ENCODE measurements at places on chromosomes 11 and 22. TPM values are rescaled to one million over a fixed set of nuclear protein-coding genes. Genes with fewer than 3 reads are reported as not detected.

Gene PLA2G3
- total RNA-seq, result not detected

Gene LRRC55
- total RNA-seq, result not detected

Gene PRR33
- 0.16 TPM for total RNA-seq

Gene BATF2
- total RNA-seq, result not detected

Gene UPK3A
- not detected for total RNA-seq

Gene TCN1
- not detected for total RNA-seq

Gene FGF3
- total RNA-seq, result not detected

DNA sequence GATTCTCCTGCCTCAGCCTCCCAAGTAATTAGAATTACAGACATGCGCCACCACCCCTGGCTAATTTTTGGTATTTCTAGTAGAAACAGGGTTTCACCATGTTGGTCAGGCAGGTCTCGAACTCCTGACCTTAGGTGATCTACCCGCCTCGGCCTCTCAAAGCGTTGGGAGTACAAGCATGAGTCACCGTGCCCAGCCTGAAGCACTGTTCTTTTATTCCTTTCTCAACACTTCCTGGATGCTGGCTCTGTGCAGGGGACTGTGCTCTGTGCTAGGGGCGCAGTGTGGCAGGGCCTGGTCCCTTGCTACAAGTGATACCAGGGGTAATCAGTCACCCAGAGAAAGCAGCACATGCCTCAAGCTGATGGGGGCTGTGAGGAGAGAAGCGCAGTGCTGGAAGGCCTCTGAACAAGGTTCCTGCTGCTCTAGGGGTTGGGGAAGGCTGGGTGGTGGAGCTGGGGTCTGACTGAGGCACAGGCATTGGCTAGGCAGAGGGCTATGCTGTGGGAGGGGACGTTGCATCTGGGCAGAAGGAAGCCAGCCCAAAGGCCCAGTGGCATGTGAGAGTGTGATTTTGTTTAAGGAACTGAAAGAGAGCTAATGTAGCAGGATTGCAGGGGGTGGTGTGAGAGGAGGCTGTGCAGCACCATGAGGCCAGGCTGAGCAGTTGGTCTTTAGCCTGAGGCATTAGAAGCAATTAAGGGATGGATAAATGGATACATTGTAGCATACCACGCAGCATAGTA is 42.5 kb downstream of the CABIN1 start:
- no peaks in the 10 kb centered on the region for H3K27me3 ChIP-seq
- no peaks in the 10 kb centered on the region for H3K4me1 ChIP-seq
- peaks cover 46% of the 10 kb centered on the region for H3K36me3 ChIP-seq
- no peak for DNase-seq

GRCh38 chr22:47193606-47194329 is 431.3 kb downstream of the TBC1D22A start:
- H3K4me3 ChIP-seq, result no peak overlapping the region
- H3K27me3 ChIP-seq, result no peaks in the 10 kb centered on the region
- H3K4me1 ChIP-seq, result no peaks in the 10 kb centered on the region
- DNase-seq, result no peak
- H3K36me3 ChIP-seq, result no peaks in the 10 kb centered on the region
- no peak overlapping the region for H3K27ac ChIP-seq

- peaks cover 49% of the 10 kb centered on the region for H3K4me1 ChIP-seq
- H3K4me3 ChIP-seq, result no peak overlapping the region
- H3K36me3 ChIP-seq, result no peaks in the 10 kb centered on the region
- H3K27ac ChIP-seq, result peak overlapping the region; percentile 2
- H3K27me3 ChIP-seq, result no peaks in the 10 kb centered on the region
- DNase-seq, result no peak
Observed at GRCh38 chr11:83070044-83070701, 1.5 kb downstream of the RAB30 start.

- no peak overlapping the region for H3K4me3 ChIP-seq
- no peaks in the 10 kb centered on the region for H3K36me3 ChIP-seq
- peaks cover 7% of the 10 kb centered on the region for H3K27me3 ChIP-seq
- peaks cover 7% of the 10 kb centered on the region for H3K4me1 ChIP-seq
- DNase-seq, result no peak
Observed at GRCh38 chr11:120188811-120189455, 21.9 kb upstream of the OAF start.

- peaks cover 2% of the 10 kb centered on the region for H3K27me3 ChIP-seq
- H3K4me3 ChIP-seq, result no peak overlapping the region
- DNase-seq, result no peak
- no peak overlapping the region for H3K27ac ChIP-seq
- no peaks in the 10 kb centered on the region for H3K36me3 ChIP-seq
Observed at GRCh38 chr22:32729412-32729811, 72.1 kb upstream of the TIMP3 start.

DNA sequence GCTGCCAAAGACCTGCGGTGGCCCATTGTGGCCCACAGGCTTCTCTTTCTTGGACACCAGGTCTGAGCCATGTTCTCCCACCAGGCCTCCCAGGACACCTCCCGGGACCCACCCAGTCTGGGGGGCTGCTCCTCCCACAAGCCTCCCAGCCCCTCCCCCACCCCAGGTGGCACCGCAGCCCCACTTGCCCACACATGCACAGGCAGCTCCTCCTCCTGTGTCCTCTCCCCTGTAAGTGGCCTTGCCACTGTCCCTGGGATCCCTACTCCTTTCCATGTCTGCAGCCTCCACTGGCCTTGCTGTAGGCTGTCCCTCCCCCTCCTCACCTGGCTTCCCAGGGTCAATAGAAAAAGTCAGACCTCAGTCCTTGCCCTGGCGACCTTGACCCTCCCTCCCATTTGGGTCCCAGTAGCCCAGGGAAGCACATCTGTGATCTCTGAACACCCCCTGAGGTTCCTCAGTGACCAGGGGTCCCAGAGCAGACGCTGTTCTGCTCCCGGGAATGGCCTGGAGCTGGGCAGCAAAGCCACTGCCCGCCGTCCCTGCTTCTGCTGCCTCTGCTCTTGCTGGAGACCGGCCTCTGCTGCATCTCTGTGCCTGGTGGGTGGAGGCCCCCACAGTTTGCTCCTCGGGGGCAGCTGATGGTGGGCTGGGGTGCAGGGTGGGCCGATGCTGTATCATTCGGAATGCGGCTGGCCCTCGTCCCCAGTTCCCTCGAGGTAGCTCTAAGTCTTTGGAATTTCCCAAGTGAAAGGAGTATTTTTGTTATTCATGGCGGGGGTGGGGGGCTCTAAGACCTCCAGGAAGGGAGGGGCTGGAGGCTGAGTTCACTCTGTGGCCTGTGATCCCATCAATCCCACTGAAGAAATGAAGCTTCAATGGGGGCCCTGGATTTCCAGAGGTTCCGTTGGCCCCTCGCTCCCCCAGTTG is 43.6 kb downstream of the ARHGAP8 start:
- H3K27ac ChIP-seq, result no peak overlapping the region
- DNase-seq, result no peak
- no peaks in the 10 kb centered on the region for H3K27me3 ChIP-seq
- H3K4me3 ChIP-seq, result no peak overlapping the region
- H3K36me3 ChIP-seq, result no peaks in the 10 kb centered on the region

GRCh38 chr11:93639548-93639947 is 21.9 kb upstream of the CEP295 start:
- DNase-seq, result no peak
- peaks cover 9% of the 10 kb centered on the region for H3K27me3 ChIP-seq

- no peak overlapping the region for H3K27ac ChIP-seq
- no peak for DNase-seq
- peaks cover 22% of the 10 kb centered on the region for H3K4me1 ChIP-seq
- H3K36me3 ChIP-seq, result peaks cover 2% of the 10 kb centered on the region
- no peak overlapping the region for H3K4me3 ChIP-seq
- no peaks in the 10 kb centered on the region for H3K27me3 ChIP-seq
Observed at GRCh38 chr11:1864231-1864630, 11.3 kb downstream of the LSP1 start.

GRCh38 chr11:72482211-72482812 is 48.0 kb upstream of the CLPB start:
- H3K4me1 ChIP-seq, result peaks cover 14% of the 10 kb centered on the region
- no peaks in the 10 kb centered on the region for H3K36me3 ChIP-seq
- H3K27me3 ChIP-seq, result peaks cover 2% of the 10 kb centered on the region
- peak; percentile 71 for DNase-seq
- no peak overlapping the region for H3K27ac ChIP-seq
- H3K4me3 ChIP-seq, result no peak overlapping the region

DNA sequence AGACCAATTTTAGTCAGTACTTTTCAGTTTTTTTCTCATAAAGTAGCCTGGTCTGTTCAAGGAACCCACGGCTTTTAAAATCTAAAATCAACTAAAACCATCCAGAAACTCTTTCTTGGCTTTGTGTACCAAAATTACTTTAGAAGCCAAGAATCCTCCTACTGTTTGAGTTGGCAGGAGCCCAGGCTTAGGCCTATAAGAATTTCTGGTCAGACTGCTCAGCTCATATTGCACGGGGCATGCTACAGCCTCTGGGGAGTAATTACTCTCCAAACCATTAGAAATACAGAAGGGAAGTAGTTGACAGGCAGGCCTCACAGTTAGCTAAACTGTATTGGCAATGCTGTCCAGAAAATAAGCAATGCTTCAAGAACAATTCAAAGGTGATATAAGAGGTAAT is 1862.9 kb upstream of the RAG2 start:
- H3K27me3 ChIP-seq, result no peaks in the 10 kb centered on the region
- no peak overlapping the region for H3K4me3 ChIP-seq
- no peak for DNase-seq
- H3K27ac ChIP-seq, result no peak overlapping the region

DNA sequence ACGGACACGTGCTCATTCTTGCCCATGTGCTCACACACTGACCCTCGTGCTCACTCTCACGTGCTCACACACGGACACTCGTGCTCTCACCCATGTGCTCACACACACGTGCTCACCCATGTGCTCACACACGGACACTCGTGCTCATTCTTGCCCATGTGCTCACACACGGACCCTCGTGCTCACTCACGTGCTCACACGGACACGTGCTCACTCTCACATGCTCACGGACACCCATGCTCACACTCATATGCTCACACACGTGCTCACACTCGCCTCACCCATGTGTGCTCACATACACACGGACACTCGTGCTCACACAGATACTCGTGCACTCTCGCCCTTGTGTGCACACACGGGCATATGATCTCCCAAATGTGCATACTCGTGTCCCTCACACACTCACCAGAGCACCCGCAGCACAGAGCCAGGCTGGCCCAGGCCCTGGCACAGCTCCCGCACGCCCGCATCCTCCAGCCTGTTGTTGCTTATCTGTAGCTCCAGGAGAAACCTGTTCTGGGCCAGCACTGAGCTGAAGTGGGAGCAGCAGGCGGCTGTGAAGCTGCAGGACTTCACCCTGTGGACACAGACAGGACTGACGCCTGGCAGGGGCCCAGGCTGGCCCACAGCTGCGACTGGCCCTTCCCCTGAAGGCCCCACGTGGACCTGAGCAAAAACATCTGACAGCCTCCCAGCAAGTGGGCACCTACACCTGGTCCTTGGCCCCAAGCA is 9.3 kb downstream of the RNH1 start:
- H3K4me3 ChIP-seq, result no peak overlapping the region
- peaks cover 35% of the 10 kb centered on the region for H3K36me3 ChIP-seq
- DNase-seq, result no peak

DNA sequence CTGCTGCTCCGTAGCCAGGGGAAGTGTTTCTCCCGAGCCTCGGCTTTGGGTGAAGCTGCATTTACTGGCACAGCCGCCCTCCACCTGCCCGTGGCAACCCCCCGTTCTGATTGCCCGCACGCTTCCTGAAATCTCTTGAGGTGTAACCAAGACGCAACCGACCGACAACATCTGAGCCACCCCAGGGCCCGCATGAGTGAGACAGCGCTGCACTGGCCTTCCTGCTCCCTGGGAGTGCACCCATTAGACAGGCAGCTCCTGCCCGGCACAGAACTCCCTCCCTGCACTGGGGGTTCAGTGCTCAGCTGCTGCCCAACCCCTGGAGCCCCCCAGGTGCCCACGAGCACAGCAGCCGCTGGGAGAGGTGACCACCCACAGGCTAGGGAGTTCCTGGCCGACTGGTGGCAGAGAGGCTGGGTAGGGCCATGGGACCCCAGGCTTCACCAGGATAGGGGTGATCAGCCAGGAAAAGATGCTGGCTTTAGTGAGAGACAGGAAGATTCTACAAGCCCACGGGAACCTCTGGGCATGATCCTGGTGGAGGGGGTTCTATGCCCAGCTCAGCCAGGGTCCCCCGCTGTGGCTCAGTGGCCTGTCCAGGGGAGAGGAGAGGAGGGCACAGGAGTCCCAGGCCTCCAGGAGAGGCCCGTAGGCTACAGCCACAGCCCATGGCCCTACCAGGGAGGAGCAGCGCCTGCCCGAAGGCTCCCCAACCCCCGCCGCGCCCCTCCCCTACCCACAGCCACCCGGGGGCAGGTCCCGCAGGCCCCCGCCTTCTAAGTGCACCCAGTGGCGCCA is 14.6 kb downstream of the PLXNB2 start:
- DNase-seq, result peak; percentile 56
- peaks cover 7% of the 10 kb centered on the region for H3K27me3 ChIP-seq
- H3K4me1 ChIP-seq, result peaks cover 10% of the 10 kb centered on the region
- peak overlapping the region; percentile 2 for H3K27ac ChIP-seq
- no peaks in the 10 kb centered on the region for H3K36me3 ChIP-seq
- H3K4me3 ChIP-seq, result peak overlapping the region; percentile 74

DNA sequence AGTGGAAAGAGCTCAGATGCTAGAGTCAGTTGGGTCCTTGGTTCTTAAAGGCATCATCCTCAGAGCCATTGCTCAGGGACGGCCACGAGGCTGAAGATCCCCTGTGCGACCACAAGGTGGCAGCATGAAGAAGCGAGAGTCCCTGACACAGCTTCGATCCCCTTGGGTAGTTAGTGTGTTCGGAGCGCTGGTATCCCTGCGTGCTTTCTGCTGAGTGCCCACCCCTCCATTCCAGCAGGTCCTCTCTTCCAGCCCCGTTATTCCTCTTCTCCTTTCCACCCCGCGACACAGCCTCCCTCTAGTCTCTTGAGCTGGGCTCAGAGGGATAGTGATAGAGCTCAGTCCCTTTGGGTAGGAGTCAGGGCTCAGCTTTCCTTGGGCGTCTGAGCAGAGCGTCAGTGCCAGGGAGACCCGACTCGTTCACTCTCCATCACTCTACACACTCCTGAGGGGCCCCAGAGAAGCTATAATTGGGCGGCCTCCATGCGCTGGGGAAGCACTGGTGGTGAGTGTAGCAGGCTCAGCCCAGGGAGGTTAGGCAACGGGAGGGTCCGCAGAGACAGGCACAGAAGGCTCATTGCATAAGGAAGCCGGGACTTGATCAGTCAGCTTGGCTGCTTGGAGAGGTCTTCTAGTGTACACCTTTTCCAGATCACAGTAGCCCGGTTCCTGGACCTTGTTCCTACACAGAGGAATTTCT is at the start of gene OR51D1:
OR51D1 (plus strand) TSS at position 516 of the 700 bp plus-strand sequence. CDS start 2,314 bp downstream, outside the sequence.
- peaks cover 5% of the 10 kb centered on the region for H3K27me3 ChIP-seq
- no peak within 1 kb of the TSS for H3K4me3 ChIP-seq
- H3K36me3 ChIP-seq, result no peaks in the 10 kb centered on the region
- peak; percentile 76 for DNase-seq
- no peaks in the 10 kb centered on the region for H3K4me1 ChIP-seq

- H3K4me3 ChIP-seq, result no peak overlapping the region
- no peak overlapping the region for H3K27ac ChIP-seq
- no peaks in the 10 kb centered on the region for H3K4me1 ChIP-seq
- DNase-seq, result no peak
- H3K36me3 ChIP-seq, result no peaks in the 10 kb centered on the region
- H3K27me3 ChIP-seq, result peaks cover 3% of the 10 kb centered on the region
Observed at GRCh38 chr22:30782613-30783012, 87.9 kb downstream of the OSBP2 start.

DNA sequence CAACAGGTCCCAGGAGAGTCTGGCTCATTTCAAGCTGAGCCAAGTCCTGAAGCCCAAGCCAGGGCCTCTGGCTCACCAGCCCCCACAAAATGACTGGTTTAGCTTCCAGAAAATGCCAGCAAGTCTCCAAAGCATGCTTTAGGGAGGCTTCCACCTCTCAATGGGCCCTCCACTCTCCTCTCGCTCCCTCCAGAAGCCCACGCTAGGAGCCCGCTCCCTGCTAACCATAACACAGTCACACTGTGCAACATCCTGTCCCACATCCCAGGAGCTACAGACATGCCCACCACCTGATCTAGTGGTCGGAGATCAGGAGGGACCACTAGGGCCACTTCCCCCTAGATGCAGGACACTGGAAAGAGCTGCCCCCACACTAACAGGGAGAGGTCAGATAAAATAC is 6.9 kb downstream of the SULT4A1 start:
- no peak overlapping the region for H3K4me3 ChIP-seq
- H3K36me3 ChIP-seq, result no peaks in the 10 kb centered on the region
- DNase-seq, result no peak
